B cell (primary cell): ENCODE measurements at places on chromosomes 16 and 17.
A peak's percentile ranks its signal among the peaks of the same experiment; 100 is the strongest.

DNA sequence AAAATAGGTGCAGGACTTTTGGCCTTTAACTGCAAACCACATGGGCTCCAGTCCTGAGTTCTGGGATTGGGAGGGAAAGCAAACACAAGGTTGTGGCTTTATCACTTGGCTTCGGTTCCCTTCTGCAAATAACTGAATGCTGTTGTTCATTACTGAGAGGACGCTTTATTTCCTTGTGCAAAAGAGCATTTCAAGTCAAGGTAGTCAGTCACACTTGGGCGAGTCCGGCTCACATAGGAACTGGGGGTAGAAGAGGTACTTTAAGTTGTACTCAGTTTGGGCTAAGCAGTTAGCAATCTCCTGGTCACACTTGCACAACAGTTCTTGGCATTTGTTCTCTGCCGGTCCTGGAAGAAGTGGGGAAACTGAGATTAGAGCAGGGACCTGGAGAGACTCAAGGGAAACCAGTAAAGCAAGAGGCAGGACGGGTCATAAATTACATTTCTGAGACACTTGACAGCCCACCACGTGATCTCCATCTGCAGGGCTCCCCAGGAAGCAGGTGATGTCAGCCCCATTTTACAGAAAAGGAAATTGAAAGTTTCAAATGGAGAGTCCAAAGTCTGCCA lies 21.6 kb downstream of the PLA2G10 start:
- peak; percentile 62 for DNase-seq

GRCh38 chr17:82804442-82805191 lies 35.2 kb downstream of the ZNF750 start:
- no peak for DNase-seq

- DNase-seq = peak; percentile 42
Measured at GRCh38 chr17:77501101-77501566, 360.4 kb downstream of the SEC14L1 start.

GRCh38 chr16:75218256-75219076 lies at the start of gene CTRB1:
CTRB1 (plus strand) TSS chr16:75218988; CDS start chr16:75219008, 20 bp downstream.
- DNase-seq = no peak

GRCh38 chr17:51272812-51273211 lies 12.5 kb downstream of the UTP18 start:
- no peak for DNase-seq

GRCh38 chr17:59503500-59503899 lies 61.9 kb upstream of the DHX40 start:
- no peak for DNase-seq

DNA sequence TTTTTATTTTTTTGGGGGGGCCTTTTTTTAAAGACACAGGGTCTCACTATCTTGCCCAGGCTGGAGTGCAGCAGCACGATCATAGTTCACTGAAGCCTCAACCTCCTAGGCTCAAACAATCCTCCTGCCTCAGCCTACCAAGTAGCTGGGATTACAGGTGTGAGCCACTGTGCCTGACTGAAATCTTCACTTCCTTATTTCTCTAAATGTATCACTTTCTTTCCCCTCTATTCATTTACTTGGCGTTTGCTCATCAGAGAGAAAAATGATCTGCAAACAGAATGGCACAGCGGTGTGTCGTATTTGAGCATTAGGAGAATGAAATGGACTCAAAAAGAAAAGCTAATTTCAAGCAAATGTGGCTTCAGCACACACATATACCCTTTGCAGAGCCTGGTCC lies 44.3 kb upstream of the CDH5 start:
- DNase-seq = no peak

- peak; percentile 23 for DNase-seq
Measured at GRCh38 chr17:57260325-57261083, 4.2 kb downstream of the MSI2 start.

DNA sequence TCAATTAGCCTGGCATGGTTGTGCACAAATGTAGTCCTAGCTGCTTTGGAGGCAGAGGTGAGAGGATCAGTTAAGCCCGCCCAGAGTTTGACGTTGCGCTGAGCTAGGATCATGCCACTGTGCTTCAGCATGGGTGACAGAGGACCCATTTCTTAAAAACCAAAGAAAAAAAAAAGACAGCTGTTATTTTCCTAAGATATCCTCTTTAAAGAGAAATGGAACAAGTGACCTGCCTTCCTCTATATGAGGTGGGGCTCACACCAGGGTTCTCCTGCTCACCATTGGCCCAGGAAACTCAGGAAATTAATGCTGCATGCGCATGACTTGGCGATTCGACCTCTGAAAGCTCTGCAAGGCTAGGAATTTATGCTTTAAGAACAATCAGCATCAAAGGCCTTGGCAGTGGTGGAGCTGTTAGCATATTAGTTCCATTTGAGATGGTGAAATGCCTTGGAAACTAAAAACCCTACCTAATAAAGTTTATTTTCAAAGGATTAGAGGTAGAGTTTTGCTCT lies 108.3 kb downstream of the RBFOX1 start:
- no peak for DNase-seq

DNA sequence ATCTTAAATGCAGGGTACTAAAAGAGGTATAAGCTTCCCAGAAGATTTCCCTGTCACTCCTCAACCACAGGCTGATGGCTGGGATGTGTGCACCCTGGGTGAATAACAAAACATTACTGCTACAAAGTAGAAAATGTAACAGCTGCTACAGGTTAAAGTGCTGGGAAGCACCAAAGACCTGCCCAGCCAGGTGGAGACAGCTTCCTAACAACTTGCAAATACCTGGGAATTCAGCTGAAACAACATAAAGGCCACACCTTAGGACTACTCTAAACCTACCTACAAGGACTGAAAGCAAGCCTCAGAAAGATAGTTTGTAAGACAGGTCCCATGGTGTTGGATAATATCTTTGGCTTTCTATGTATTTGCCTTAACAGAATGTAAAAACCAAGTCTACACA lies 118.5 kb downstream of the CEP112 start:
- DNase-seq = no peak

GRCh38 chr17:63436523-63437110 lies 9.5 kb downstream of the CYB561 start:
- DNase-seq = no peak

DNA sequence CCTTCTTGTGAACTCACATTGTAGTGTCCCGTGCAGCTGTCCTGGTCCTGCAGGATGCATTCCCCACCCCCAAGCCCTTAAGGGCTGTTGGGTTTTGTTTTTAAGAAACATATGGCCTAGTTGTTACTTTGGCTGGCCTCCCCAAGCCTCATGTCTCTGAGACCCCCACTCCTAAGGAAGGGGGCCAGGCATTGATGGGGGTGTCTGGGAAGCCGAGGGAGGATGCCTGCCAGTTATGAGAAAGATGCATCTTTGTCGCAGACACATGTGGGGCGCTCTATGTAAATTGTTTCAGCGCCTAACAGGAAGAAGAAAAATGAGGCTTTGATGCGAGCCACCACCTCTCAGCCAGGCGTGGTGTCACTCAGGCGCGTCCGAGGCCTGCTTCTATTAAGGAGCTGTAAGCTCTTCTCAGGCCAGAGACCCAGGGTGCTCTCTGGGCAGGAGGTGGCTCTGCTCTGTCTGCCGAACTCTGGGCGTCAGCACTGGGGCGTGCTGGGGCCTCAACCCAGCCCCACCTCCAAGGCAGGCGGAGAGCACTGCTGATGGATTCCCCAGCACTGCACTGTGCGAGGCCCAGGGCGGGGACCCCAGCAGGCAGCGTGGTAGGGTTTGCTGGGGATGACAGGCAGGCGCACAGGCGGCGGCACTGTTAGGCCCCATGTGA lies 70.6 kb downstream of the SREBF1 start:
- DNase-seq = peak; percentile 79

DNA sequence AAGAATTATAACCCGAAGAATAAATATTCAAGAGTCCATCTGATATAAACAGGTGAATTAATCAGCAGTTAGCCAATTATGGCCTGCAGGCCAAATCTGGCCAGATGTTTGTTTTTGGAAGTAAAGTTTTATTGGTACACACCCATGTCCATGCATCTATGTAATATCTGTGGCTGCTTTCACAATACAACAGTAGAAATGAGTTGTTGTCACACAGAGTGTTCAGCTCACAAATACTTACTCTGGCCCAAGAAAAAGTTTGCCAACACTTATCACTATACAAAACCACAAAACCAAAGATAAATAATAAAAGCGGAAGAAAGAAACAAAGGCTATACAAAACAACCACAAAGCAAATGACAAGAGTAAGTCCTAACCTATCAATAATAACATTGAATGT lies 109.4 kb downstream of the CDYL2 start:
- no peak for DNase-seq

DNA sequence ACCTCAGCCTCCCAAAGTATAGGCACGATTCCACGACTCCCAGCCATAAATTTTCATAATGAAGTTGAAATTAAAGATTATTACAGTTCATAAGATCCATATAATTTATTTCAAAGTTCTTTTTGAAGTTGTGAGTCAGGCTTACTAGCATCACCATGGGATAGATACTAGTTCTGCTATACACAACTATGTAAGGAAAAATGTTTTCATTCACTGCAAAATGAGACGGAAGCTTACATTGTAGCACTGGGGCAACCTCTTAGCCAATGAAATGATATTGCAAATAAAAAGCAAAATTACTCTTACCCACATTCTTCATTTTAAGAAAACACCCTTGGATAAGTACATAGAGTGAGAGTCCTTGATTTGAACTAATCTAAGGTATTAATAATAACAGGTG lies 18.8 kb upstream of the MARCHF10 start:
- no peak for DNase-seq

GRCh38 chr17:35698800-35699199 lies 32.6 kb upstream of the RASL10B start:
- DNase-seq = no peak

- DNase-seq = no peak
Measured at GRCh38 chr17:30389756-30390300, 11.1 kb downstream of the CPD start.
